ENCODE measurements at places on chromosomes 11 and 22. TPM values are rescaled to one million over a fixed set of nuclear protein-coding genes. Genes with fewer than 3 reads are reported as not detected.

GRCh38 chr11:19311308-19312030, 70.7 kb upstream of the E2F8 start:
- DNase-seq: peak; percentile 53

- no peak for DNase-seq
Measured at GRCh38 chr11:96326959-96327358, 16.0 kb downstream of the MAML2 start.

GRCh38 chr22:47634347-47634746, 871.9 kb downstream of the TBC1D22A start:
- DNase-seq: no peak

DNA sequence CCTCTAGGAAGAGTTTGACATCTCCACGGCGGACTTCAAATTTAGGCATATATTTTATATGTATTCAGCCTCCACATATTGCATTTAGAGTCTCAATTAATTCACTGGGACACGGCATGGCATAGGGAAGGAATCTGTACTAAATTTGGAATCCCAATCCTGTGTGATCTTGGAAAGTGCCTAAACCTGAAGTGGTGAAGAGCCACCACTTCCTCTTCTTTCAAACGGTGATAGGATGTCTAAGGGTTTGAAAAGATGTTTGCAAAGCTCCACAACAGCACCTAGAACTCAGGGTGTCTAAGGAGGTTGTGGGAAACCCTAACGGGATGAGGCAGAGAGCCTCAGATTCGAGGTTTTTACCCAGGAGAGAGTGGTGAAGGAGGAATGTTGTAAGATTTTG, 1.0 kb upstream of the L3MBTL2 start:
- DNase-seq: no peak

DNA sequence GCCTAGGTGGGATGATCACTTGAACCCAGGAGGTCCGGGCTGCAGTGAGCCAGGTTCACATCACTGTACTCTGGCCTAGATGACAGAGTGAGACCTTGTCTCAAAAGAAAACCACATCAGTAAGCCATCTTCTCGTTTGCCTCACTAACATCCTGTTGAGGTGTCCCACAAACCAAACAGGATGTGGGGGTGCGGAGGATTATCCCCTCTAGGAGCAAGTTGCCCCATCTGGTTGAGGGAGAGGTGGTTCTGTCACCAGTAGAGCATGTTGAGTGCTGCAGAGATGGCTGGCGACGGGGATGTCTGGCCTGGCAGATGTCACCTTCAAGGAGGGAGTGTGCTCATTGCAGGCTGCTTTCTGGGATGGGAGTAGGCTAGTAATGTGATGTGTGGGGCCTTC, 72.4 kb downstream of the ZNRF3 start:
- DNase-seq: peak; percentile 85

Gene BIK
- 1.4 TPM for total RNA-seq

Gene MUC5AC
- total RNA-seq: not detected

Gene P2RY2
- not detected for total RNA-seq
